ENCODE measurements at places on chromosomes 4 and X.
A peak's percentile ranks its signal among the peaks of the same experiment; 100 is the strongest.

DNA sequence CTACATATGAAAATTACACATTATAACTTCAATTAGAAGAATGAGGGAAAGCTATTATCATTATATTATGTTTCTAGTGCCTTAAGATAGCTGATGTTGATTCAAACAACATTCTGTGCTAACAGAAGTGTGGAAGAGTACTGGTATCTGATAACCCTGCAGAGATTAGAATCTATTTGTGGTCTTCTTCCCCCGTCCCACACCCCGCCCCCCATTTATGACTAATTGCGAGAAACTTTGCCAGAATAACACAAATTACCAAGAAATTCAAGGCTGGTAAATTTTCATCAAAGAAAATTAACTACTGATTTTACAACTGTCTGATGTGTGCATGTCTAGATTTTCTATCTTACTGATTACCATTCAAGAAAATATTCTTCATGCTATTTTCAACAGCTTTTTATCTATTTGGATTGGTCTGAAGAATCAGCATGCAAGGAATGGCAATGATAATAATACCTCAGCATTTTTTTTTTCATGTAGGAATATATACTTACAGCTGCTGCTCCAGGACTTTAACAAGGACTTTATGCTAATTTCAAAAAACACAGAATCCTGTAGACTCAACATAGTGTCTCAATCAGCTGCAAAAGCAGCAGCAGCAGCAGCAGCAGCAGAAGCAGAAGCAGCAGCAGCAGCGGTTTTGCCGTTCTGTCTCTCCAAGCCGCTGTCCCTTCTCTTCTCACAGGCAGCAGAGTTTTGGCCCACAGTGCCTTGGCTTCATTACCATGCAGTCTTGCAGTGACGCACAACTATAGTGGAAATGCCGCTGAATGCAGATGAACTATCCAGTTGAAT lies 126.7 kb downstream of the FRYL start:
- DNase-seq, result no peak

- DNase-seq, result no peak
Measured at GRCh38 chr4:143273160-143273917, 63.3 kb upstream of the GAB1 start.

GRCh38 chrX:48751343-48751742 lies 10.2 kb upstream of the GLOD5 start:
- DNase-seq, result no peak

GRCh38 chrX:18558799-18559198 lies 113.1 kb downstream of the RS1 start:
- no peak for DNase-seq

- DNase-seq, result no peak
Measured at GRCh38 chrX:14015294-14015693, 14.4 kb downstream of the GEMIN8 start.

GRCh38 chr4:65617416-65617815 lies 52.9 kb downstream of the EPHA5 start:
- DNase-seq, result no peak

DNA sequence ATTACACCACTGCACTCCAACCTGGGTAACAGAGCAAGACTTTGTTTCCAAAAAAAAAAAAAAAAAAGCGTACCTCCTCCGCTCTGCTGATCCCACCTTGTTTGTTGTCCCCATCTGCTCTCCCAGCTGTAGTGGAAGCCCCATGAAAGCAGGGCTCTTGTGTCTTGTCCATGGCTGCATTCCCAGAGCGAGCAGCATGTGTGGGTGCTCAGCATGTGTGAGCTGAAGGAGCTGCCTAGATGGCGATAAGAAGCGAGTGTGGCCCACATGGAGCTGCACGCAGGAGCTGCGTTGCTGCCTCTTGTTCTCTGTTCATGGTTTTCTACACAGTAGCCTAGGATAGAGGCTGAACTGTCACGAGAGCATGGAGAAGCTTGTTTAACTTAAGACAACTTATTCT lies 12.4 kb downstream of the NSD2 start:
- DNase-seq, result no peak

- DNase-seq, result no peak
Measured at GRCh38 chr4:2820216-2820982, 23.2 kb upstream of the ADD1 start.

DNA sequence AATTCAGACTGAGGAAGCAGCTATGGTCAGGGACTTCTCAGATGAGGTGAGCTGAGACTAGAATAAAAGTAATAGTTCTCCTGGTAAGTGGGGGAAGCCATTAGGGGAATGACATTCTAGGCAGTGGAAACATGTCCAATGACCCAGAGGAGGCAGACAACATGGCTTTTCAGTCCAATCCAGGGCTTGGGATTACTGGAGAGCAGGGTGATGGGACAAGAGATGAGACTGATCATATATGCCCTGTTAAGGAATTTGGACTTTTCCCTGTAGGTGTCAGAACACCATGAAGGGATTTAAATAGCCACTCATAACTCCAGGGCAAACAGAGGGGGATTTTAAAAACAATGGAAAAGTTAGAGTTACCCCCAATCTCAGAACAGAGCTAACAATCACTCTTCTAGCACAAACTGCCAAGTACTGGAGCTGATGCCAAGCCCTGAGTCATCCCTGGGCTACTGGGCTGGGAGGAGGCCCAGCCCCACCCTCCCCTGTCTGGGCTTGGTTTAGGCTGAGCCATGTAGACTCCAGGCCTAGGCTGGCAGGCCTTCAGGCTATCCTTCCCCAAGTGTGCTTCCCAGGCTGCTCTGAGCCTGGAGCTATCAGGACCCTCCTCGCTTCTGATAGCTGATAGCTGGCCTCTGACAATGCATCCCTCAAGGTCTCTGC lies 22.7 kb upstream of the MSN start:
- DNase-seq, result peak; percentile 1

DNA sequence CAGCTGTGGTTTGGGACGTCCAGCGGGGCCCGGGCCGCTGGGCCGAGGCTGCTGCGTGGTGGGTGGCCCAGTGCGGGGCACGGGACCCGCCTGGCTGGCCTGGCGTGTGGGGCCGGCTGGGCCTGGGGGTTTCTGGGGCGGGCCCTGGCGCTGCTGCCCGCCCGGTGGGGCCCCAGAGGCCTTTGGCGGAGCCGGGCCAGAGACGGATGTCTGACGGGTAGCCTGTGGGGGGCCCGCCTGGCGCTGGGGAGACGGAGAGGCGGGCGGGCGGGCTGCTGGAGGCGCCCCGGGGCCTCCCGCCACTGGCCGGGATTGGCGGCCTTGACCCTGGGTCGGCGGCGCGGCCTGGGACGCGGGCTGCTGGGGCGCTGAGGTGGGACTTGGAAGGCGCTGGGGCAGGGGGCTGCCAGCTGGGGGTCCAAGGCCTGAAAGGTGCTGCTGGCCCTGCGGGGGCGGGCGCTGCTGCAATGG lies 8.1 kb upstream of the TIMP1 start:
- no peak for DNase-seq

DNA sequence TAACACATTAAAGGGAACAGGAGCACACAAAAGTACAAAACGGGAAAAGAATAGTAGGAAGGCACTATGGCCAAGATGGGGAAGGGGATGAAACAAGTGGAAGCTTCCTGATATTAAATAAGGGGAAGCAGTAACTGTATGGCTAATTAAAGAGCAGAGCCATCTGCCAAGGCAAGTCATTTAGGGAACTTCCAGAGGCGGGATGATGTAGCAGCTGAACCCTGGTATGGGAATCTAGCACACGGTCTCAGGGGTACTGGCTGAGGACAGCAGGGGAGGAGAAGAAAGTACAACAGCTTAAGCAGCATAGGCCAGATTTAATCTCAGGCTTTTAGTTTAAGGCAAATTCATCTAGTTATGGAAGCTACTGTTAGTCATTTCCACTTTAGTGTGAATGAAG lies 59.1 kb downstream of the IGFBP7 start:
- DNase-seq, result no peak

- no peak for DNase-seq
Measured at GRCh38 chr4:168605411-168605810, 108.6 kb downstream of the PALLD start.

DNA sequence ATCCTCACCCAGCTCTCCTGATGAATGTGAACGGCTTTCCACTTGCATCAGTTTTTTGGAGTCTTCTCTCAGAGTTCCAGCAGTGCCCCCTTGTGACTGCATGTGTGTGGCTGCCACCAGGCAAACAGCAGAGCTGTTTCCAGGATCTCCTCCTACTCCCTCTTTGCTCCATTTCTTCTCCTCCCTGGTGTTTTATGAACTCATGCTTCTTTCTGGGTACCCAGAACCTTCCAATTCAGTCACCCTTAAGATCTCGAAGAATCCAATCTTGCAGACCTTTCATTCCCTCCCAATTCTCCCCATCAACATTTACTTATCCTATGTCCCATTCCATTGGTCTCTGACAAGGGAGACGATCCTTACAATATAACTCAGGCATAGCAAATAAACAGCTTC lies 6.8 kb upstream of the TCEANC start:
- DNase-seq, result peak; percentile 81

DNA sequence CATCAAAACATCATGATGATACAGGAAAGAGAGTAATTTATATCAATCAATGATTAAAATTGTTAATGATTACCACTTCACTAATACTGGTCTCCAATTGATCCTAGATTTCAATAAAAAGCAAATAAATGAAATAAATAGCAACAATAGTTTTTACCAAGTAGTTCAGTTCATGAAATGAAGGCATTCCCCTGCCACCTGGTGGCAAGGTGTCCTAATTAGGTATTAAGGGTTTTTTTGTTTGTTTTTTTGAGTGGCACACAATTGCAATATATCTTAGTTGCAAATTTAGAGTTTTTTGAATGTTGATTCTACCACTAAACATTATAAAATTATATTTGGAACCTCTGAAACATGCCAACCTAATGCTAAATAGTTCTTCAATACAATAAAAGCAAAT lies 157.4 kb upstream of the PDE5A start:
- DNase-seq, result peak; percentile 37

- no peak for DNase-seq
Measured at GRCh38 chr4:18479825-18480224, 458.3 kb upstream of the LCORL start.

GRCh38 chr4:184801781-184802696 lies 23.7 kb downstream of the ACSL1 start:
- no peak for DNase-seq

DNA sequence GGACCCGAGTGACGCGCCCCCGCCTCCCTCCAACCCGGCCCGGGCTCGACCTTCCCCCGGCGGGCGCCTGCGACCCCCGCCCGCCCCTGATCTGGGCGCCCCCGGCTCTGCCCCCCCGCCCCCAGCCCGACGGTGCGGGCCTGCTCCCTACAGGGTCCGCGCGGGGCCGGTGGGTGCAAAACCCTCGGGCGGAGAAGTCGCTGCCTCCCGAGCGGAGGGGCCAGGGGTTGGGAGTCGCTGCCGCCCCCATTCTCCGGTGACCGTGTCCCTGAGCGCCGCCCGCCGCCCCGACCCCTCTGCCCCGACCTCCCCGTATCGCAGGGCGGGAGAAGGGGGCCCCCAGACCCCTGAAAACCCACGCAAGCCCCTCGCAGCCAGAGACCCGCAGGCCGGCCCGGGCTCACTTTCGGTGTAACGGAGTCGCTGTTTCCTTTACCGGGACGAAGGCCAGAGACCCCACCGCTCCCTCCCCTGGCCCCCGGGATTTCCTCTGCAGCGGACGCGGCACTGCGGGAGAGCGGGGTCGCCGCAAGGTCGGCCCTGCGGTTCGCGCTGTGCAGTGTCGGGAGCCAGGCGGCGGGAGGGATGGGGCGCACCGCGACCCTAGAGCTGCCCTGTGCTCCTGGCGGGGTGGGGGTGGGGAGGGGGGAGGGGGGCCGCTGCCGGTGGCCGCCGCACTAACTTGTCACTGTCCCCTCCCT lies 729 bp upstream of the CPLX1 start:
- DNase-seq, result no peak

GRCh38 chr4:111519683-111520082 lies 625.6 kb upstream of the FAM241A start:
- no peak for DNase-seq

GRCh38 chr4:162272215-162272614 lies 108.4 kb upstream of the FSTL5 start:
- no peak for DNase-seq

DNA sequence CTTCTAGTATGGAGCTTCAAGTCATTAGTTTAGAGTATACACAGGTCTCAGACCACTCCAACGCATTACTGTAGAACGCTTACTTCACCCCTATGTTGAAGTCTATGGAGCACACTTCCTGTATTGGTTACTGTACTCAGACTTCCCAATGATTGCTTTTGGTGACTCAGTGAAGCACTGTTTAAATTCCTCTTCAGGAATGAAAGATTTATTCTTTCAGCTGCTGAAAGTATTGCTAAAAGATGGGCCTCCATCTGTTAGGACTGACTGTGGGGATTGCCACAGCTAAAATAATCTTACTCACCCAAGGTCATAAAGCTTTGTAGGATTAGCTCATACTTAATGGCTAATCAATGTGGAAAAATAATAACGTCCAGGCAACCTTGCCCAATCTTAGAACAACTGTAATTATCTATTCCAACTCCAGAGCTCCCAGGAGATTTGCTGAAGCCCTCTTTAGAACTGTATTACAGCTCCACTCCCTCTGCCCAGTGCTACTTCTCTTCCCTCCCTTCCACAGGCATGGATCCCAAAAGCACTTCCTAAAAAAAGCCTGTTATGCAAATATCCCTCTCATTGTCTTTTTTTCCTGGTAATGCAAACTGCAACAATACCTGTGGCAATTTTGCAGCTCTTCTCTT lies 281.9 kb upstream of the HS3ST1 start:
- no peak for DNase-seq

DNA sequence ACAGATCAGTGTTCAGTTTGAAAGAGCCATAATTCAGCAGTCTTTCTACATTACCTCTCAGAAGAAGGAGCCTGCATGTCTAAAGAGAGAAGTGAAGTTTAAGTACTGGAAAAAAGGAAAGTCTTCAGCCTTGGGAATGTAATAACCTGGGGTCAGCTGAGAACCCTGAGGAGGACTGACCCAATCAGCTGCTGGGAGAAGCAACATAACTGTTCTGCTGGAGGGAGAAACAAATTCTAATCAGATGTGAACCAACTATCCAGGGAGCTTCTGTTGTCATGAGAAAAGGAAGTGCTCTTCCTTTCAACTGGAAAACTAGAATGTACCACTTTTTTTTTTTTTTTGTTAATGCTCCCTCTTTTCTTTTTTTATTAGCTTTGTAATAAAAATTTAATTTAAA lies 64.5 kb upstream of the PDE5A start:
- peak; percentile 39 for DNase-seq

DNA sequence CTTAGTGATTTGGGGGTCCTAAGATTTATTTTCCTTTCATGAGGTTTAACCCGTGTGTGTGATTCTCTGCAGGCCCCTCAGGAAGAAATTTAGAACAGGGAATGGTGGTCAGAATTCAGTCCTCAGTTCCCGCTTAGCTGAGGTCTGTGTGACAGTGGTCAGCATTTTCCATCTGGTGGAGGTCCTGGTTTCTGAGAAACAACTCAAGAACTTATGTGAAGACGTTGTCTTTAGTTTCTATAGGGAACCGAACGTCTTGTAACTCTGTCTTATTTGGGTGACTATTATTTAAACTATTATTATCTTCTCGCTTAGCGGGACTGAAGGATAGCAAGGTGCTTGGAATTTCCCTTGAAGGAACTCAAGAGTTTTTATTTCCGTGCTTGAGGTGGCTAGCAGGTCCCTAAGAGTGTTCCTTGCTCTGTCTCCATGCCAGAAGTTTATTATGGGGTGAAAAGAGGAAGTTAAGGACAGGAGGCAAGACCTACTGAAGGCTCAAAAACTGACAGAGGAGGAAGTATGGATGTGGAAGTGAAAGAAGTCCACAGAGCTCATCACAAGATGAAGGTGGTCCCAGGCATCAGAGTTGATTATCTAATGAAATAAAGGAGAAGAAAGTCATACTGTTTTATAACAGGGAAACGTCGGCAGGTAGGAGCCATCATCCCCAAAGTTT lies 9.4 kb downstream of the MGST2 start:
- no peak for DNase-seq

GRCh38 chr4:4416981-4417380 lies 30.1 kb downstream of the NSG1 start:
- no peak for DNase-seq
